ENCODE measurements at places on chromosomes 1 and 21.
A peak's percentile ranks its signal among the peaks of the same experiment; 100 is the strongest.

- no peak for DNase-seq
These were observed 72.4 kb upstream of the TIAM1 start for GRCh38 chr21:31416465-31416864.

- no peak for DNase-seq
These were observed 28.6 kb downstream of the GFI1 start for GRCh38 chr1:92458146-92458545.

DNA sequence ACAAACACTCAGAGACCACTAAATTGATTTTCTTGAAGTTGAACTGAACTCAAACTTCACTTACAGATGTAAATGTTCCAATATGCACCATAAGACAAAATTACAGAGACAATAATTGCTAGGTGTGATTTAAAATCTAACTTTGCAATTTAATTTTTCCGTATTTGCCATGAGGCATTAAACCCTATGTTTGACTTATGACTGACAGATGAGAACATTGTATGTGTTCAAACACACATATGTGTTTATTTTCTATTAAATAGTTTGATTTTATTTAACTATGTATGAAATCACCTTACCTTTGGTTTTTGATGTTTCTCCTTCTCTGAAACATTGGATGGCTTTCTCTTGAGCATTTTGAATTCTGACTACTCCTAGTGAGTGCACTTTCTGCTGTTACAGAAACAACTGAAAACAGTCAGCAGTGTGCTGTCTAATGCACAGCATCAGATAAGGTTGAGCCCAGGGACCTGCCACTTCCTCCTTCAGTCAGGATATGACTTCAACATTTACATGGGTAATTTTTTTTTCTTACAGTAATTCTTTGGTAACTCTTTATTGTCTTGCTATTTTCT, at the start of gene SAMSN1:
SAMSN1 (minus strand) TSS at position 410 of the 575 bp plus-strand sequence; CDS start at position 356, 54 bp downstream.
- no peak for DNase-seq

GRCh38 chr1:214427871-214428277, 123.5 kb downstream of the PTPN14 start:
- DNase-seq, result no peak

- DNase-seq, result no peak
These were observed 6.7 kb upstream of the CTRC start for GRCh38 chr1:15431571-15431948.

DNA sequence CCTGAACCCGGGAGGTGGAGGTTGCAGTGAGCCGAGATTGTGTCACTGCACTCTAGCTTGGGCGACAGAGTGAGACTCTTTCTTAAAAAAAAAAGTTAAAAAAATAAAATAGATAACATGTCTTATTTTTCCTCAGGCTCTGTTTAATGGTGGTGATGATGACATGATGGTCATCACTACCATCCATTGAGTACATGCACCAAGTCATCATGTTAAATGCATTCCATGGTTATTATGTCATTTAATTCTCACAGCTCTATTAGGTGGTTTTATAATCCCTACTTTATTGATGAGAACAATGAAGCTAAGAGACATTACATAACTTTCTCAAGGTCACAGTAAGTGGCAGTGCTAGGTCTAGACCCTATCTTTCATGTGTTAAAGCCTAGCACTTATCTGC, 34.4 kb upstream of the MAB21L3 start:
- no peak for DNase-seq

- no peak for DNase-seq
These were observed 64.4 kb downstream of the FAAP20 start for GRCh38 chr1:2130156-2130555.

DNA sequence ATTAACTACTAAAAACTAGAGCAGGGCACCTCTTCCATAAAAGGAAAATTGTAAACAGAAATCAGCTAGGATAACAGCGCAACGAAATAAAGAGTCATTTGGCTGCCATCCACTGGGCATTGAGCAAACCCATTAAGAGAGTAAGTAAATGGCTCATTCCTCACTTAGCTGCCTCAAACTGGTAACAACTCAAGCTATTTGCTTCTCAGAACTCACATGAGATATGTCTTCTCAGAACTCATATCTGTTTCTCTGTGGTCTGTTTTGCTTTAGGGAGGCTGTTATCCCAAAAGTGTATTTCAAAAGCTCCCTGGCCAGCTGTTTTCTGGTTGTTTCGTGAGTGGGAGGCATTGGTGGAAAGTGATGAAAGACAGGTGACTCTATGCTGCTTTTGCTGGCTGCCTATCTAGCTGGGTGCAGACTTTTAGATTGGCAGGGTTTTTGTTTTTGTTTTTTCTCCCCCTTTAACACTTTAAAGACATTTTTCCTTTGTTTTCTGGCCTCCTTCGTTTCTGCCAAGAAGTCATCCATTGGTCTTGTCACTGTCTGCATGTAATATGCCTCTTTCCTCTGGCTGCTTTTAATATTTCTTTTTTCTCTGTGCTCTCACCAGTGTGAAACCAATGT, 269.2 kb upstream of the RGS18 start:
- no peak for DNase-seq

DNA sequence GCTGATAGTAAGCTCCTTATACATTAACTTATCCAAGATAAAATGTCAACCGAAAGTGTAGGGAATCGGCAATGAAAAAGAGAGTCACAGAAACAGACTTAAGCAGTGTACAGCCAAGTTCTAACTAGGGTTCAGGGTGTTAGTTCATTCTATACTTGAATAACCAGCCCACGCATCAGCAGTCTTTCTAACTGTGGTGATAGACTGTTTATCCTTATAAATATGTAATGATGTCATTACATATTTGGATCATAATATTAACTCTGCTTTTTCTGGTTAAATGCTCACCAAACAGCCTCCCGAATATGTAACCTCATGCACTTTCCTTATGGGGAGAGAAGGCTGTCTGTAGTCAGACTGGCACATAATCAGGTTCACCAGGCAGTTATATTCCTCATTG, 11.0 kb downstream of the HMCN1 start:
- DNase-seq, result no peak

- no peak for DNase-seq
These were observed 39.7 kb downstream of the GLUL start for GRCh38 chr1:182351790-182352364.

DNA sequence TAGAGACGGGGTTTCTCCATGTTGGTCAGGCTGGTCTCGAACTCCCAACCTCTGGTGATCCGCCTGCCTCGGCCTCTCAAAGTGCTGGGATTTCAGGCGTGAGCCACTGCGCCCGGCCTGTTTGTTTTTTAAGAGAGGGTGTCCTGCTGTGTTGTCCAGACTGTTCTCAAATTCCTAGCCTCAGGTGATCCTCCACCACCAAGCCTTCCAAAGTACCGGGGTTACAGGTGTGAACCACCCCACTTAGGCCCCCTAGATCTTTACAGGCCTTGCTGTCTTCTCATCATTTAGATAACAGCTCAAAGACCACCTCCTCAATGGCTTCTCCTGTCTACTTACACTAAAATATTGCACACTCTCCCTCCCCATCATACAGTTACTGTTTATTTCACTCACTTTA, 6.3 kb downstream of the SESN2 start:
- no peak for DNase-seq

- no peak for DNase-seq
These were observed 36.8 kb upstream of the KIF1B start for GRCh38 chr1:10173582-10173981.

DNA sequence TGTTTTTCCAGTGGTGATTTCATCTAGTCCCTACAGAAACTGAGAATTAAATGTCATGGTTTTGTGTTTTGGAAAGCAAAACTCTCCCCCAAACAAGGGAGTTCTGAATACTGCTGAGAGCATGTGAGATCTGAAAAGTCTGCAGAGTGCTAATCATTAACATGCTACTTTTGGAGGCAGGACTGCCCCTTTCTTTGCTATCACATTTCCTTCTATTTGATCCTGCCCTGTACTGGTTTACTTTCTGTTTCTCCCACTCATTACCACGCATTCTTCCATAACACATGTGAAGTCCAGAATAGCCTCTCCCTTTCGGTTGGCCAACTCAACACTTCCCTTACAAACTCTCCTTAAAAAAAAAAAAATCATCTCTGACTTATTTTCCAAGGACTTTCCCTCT, 63.6 kb downstream of the GADD45A start:
- no peak for DNase-seq

DNA sequence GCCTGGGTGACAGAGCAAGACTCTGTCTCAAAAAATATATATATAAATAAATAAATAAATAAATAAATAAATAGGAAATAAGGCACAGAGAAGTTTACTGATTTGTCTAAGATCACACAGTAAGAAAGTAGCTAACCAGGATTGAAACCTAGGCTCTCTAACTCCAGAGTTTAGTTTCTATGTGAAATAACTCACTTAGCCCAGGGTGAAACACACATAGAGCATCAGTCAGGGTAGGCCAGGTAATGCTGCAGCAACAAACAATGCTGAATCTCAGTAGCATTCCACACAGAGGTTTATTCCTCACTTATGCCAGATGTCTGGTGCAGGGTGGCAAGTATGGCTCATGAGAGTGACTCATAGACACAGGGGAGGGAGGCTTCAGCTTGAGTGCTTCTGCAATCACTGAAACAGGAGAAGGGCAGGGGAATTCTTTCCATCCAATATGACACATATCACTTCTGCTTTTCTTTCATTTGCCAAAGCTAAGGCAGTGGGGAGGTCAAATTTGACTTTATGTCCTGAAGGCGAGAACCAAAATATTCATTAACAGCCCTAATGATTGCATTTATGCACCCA, 37.1 kb upstream of the KANK4 start:
- no peak for DNase-seq

DNA sequence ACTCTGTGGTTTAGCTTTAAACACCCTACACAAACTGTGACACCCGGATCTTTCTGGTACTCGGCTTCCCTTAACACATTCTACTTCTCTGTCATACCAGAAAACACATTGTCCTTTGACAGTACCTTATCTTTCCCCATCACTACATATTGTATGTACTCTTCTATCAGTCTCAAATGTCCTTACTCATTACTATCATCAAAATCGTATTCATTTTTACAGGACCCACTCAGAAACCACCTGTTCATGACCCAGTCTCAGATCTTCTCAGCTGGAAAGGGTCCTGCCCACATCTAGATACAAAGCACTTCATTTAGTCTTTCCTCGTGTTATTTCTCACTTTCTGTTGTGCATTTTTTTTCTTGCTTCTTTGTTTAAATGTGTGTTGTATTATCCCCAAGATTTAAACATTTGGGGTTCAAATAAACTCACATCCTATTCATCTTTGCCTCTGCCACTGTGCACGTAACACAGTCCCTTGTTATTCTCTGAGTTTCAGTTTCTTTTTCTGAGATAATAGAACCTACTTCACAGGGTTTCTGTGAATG, 27.7 kb downstream of the CD34 start:
- no peak for DNase-seq

DNA sequence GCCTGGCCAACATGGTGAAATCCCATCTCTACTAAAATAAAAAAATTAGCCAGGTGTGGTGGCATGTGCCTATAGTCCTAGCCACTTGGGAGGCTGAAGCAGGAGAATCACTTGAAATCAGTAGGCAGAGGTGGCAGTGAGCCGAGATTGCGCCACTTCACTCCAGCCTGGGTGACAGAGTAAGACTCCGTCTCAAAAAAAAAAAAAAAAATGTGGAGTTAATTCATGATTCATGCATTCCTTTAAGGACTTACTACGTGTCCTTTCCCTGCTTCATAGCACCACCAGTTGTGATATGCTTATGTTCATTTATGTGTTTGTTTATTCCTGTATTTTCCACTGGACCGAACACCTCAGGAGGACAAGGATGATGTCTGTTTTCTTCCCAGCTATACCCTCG, 12.7 kb upstream of the PRELP start:
- DNase-seq, result no peak

DNA sequence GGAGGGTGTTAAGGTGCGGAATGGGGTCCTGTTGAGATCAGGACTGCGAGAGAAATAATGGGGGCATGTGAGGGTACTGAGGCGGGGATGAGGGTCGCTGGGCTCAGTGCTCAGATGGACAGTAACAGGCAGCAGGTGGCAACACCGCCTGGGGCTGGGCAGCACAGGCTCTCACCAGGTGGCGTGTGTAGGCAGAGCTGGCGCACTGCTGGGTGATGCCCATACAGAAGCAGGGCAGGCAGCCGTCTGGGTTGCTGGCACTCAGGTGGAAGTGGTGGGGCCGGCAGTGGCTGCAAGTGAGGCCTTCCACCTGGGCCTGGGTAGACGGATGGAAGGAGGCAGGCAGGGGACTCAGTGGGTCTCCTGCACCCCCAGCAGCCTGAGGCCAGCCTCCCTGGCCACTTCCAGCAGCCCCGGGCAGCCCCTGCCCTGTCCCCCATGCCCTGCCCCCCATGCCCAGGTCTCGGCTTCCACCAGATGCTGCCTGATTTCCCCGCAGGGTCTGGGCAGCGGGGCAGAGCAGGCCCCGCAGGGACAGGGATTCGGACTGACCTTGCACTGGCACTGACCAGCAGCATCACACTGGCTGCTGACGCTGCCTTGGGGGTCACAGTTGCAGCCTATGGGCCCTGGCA, 60.5 kb downstream of the LDLRAD2 start:
- DNase-seq, result no peak

GRCh38 chr1:183635099-183635605, 431 bp downstream of the ARPC5 start:
- DNase-seq, result peak; percentile 36

- no peak for DNase-seq
These were observed 305.0 kb upstream of the ST6GALNAC5 start for GRCh38 chr1:76562292-76562691.

DNA sequence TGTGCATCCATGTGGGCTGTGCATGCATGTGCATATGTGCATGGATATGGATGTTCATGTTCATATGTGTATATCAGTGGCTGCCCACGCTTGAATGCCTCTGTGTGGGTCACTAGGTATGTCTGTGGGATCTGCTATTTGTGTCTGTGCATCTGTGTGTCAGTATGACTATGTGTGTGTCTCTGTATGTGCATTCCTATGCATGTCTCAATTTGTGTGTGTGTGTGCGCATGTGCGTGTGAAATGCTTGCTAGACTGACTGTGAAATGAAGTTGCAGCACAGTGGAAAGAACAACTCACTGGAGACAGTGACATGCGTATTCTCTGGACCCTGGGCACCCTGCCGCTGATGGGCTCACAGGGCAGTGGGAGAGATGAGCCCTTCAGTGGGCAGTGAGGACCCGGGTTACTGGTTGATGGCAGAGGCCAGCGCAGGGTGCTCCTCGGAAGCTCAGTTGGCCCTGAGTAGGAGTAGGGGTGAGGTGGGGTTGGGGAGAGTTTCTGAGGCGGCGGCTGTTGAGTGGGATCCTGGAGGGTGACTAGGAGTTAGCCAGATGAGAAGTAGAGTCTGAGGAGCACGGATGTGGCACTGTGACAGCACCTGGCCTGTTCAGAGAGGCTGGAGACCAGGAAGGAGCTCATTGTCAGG, 43.2 kb upstream of the POU3F1 start:
- no peak for DNase-seq

GRCh38 chr1:28985427-28985826, 71.1 kb downstream of the EPB41 start:
- DNase-seq, result no peak

DNA sequence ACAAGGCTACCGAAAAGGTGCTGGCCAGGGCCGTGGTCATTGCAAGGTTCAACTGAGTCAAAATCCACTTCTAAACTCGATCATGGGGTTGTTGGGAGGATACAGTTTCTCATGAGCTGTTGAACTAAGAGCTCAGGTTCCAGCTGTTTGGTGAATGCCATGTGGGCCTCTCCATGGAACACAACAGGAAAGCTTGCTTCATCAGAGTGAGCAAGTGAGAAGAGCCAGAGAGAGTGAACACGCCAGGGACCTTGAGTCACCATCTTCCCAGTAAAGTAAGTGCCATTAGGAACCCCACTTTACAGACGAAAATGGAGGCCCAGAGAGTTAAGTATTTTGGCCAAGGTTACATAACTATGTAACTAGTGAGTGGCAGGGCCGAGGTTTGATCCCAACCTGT, 475.1 kb upstream of the VAMP3 start:
- no peak for DNase-seq

Measured in progenitor cell of endocrine pancreas (in vitro differentiated cells).